Activated CD8-positive, alpha-beta memory T cell treated with anti-CD3 and anti-CD28 coated beads for 36 hours (primary cell): ENCODE measurements at places on chromosomes 4 and X. TPM values are rescaled to one million over a fixed set of nuclear protein-coding genes. Genes with fewer than 3 reads are reported as not detected.

Gene ADD1
- total RNA-seq: 154 TPM

Gene BGN
- not detected for total RNA-seq

Gene GBA3
- total RNA-seq: not detected

Gene TMPRSS11B
- not detected for total RNA-seq

Gene XIAP
- 37.2 TPM for total RNA-seq
